ENCODE measurements at places on chromosomes 4 and X.

GRCh38 chr4:78481180-78481579, 70.4 kb upstream of the ANXA3 start:
- DNase-seq = no peak

DNA sequence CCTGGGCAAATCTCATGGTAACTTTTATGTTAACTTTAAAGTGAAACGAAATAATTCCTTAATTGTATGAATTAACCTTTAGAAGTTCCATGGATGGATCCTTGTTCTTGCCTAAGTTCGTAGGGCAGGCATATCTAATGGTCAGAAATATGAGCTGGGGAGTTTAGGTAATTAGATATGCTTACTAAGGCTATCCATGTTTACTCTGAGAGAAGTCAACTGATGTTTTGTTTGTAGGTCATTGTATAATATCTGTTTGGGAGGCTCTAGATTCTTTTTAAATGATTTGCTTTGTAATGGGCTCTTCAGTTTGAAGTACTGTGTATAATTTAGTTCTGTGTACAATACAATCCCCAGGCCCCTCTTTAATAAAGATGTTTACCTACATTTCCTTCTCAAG, 117.0 kb downstream of the DCK start:
- no peak for DNase-seq

DNA sequence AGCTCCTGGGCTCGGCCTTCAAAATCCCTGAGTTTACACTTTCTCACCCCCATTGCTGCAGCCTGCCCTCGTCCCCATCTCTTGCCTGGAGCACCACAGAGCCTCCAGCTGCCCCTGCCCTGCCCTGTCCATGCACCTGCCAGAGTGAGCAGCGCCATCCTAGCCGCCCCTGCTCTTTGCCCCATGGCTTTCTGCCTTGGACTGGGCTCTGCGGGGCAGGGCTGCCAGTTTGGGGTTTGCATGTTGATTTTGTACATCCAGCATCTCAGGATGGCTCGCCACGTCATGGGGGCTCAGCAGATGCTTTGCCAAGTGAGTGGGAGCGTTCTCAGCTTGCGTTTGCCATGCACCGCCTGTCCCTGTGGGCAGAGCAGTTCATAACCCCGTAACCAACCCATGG, 67.1 kb upstream of the HGFAC start:
- no peak for DNase-seq

DNA sequence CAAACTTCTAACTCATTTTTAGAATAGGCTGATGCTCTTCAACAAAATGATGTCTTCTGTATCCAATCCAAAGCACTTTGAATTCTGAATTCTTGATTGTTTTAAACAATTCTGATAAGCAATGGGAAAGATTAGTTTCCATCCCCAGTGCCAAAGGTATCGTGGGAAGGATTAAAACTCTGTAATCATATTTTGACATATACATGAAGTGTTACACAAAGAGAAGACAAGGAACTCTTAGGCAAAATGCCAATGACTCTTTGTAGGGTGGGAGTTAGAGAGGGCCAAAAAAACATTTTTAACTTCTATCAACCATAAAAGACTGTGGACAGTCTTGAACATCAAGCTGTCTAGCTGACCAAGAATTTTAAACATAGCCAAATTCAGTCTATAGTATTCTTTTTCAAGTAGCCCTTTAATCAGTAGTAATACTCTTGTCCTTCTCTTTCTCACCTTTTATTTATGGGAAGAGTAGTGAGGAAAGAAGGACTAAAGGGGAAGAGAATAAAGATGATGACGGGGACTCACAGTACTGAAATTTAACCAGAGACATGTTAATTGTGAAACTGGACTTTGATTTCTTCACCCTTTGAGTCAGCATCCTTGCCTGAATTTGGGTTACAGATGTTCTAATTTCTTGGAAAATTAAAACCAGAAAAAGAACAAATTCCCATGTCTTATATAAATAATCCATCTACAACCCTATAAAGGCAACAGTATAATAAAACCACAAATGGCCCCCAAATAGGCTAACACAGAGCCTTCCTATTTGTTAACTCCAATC, 51.8 kb upstream of the VEGFD start:
- no peak for DNase-seq

- DNase-seq = no peak
These were observed 77.0 kb downstream of the FBXW7 start for GRCh38 chr4:152458801-152459302.

DNA sequence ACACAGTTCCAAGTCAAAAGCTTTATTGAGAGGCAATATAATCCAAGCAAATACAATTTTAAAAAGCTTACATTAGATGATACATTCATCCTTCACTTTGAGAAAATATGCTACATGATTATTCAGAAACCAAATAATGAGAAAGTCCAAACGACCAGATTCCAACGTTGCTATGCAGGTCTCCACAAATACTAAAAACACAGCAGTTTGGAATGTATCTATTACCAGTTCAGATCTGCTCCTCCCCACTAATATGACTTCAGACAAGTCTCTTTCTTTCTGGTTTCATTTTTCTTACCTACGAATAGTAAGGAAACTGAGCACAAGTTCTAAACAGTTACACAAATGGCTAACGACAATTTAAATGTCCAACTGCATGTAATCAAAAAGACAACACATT, 9.5 kb downstream of the NAF1 start:
- no peak for DNase-seq

DNA sequence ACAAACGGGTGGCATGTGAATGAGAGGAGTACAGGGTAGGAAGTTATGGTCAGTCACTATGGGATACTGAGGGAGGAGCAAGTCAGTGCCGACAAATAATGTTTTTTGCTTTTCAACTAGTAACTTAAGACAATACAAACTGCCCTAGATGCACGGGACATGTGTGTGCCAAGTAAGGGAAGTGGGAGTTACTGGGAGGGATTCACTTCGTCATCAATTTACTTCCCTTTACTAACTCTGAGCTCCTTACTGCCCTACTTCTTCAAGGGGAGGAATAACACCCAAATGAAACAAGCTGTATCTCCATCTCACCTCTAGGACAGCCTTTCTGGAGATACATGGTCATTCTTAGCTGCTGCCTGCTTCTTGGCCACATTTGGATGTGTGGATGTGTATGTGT, 97.7 kb downstream of the DGKK start:
- no peak for DNase-seq

GRCh38 chrX:110836982-110837381, 41.4 kb upstream of the CHRDL1 start:
- DNase-seq = no peak

- DNase-seq = no peak
These were observed 231.6 kb upstream of the SLIT2 start for GRCh38 chr4:20020056-20020455.

GRCh38 chr4:140053185-140053584, 100.8 kb downstream of the MAML3 start:
- DNase-seq = no peak

DNA sequence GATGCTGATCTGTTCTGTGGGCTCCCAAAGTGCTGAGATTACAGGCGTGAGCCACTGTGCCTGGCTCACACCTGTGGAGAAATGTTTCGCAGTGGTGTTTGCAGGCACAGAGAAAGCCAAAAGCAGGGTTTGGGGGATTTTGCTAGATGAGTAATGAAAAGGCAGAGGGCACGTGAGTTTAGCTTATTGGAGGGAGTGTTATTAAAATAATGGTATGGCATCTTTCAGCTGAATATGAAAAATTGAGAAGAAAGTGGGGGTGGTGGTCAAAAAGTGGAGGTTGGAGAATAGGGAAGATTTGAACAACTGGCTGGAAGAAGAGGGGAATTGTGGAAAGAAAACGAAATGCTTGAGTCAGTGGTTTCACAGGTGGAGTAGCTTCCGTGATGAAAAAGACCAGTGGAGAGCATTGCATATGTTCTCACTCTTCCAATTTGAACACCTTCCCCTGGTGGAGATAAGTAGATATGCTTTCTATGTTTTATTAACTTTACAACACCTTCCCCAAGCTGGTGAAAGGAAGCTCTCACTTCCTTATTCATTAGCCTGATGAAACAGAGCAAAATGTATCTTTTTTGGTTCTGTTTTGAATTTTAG, 1.1 kb upstream of the CHST7 start:
- DNase-seq = no peak

DNA sequence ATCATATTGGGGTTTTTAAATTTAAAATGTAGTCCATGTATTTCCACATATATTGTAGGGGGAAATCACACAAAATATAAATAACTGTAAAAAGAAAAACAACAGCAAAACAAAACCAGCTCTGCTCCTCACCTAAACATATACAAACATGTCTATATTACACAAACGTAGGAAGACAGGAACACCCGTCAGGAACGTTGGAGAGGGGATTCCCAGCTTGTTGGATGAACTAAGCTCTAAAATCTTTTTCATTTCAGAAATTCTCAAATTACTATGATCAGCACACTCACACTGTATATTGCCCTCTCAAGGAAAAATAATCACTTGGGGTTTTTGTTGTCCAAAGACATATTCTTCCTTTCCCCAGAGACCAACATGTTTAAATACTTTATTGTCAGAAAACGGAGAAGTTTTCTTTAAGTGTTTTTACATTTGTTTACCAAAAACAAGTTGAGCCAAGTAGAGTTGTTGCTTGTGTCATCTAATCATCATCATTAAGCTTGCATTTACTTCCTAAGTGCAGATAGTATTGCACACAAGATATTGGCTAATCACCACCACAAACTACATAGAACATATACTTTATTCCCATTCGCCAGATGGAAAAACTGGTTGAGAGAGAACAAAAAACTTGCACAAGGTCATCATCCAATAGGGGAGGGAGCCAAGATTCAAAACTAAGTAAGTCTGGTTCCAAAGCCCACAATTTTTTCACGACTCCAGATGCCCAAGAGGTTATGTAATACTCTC, 2.4 kb upstream of the TLR10 start:
- DNase-seq = no peak

DNA sequence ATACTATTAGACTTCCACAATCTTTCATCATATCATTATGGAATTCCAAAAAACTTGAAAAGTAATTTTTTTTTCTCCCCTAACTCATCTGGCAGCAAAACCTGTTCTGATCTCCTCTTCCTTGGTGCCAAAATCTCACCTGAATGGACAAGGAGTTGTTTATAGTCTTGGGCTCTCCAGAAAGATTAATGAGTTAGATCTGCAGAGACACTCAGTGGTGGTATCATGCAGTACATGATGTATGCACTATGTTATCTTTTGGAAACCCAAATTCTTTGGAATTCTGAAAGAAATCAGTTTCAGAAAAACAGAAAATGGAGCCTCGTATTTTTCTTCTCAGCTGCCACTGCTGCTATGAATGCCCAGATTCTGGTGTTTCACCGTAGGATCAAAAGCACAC, 11.7 kb downstream of the GPM6B start:
- no peak for DNase-seq

- DNase-seq = no peak
These were observed 427 bp downstream of the NKX1-1 start for GRCh38 chr4:1405636-1406393.

DNA sequence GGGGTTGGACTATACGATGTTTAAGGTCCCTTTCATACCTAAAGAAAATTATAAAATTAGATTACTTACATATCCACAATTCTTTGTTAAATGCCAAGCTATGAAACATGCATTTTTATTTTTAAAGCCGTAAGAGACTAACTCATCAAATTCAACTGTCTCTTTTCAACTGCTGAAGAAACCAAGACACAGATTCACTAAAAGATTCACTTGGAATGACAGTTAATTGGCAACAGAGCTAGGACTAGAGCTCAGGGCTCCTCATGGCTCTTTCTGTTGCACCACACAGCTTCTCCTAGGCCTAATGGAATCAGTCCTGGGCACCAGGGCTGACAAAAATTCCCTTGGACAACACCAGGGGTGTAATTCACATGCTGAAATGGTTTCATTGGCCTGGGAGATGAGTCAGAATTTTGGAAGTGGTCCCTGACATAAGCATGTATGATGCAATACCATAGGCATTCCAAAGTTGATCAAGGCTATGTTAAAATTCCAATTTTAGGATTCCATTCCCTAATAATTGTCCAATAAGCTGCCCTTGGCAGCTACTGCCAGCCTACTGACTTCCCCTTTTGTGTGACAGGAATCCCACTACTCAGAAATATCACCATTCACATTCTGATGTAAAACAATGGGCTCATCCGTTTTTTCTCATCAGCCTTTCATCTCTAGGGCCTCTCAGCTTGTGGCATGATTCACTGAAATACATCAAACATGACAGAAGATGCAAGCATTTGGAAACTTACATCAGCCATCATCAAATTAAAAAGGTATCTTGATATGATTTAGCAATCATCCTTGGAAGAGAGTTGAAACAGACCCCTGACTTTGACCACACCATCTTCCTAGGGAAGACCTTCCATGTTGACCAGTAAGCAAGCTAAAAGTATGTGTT, 54.2 kb downstream of the PLAC1 start:
- DNase-seq = no peak

- no peak for DNase-seq
These were observed 492.9 kb downstream of the INPP4B start for GRCh38 chr4:142353149-142353738.

- DNase-seq = no peak
These were observed 203.2 kb upstream of the FGF13 start for GRCh38 chrX:138914767-138915166.

- no peak for DNase-seq
These were observed 571.9 kb upstream of the FAM241A start for GRCh38 chr4:111573386-111573785.

DNA sequence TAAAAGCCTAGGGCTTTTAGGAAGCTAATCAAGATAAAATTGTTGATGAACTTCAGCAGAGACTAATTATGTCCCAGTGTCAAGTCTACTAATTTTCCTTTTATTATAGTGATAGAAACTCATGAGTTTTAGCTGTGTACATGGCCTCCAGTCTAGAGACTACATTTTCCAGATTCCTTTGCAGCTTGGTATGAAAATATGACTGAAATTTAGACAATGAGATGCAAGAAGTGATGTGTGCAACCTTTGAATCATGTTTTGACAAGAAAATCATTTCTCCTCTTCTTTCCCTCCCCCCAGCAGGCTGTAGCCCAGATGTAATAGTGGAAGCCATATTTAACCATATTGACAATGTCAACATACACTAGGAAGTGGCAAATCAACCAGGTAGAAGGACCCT, 30.3 kb upstream of the IL13RA2 start:
- no peak for DNase-seq
